CD8-positive, alpha-beta T cell (primary cell): ENCODE measurements at places on chromosomes 2 and 18. TPM values are rescaled to one million over a fixed set of nuclear protein-coding genes. Genes with fewer than 3 reads are reported as not detected.

DNA sequence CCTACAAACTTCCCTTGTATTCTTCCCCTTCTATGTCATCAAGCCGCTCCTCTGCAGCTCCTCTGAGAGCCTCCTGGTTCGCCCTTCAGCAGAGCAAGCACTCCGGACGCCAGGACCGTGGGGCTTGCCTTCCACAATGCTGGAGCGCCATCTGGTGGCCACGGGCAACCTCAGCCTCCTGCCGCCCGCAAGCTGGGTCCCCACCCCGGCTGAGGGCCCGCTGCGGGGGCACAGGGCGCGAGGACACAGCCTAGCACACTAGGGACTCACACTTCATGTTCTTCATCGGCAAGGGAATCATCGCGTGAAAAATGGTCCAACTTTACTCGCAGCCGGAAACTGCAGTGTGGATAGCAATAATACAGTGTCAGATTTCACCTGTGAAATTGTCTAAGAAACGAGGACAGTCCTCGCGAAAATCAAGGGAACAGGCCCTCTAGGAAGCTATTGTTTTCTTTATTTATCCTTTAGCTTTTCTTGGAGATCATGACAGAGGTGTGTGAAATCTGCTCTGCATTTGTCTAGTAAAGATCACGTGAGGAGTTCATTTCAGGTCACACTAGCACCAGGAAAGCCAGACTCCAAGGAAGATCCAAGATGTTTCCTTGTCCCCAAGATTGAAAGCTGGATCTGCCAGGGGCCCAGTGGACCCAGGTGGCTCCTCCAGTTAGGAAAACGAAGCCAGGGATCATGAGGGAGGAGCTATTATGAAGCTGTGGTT lies 5.8 kb downstream of the PRLH start:
- DNase-seq: peak; percentile 92

The OSBPL1A gene
- 1.3 TPM for total RNA-seq

The DNER gene
- total RNA-seq: not detected

The PLCD4 gene
- total RNA-seq: 1.0 TPM

- DNase-seq: no peak
Measured at GRCh38 chr2:241425368-241425767, 69.3 kb downstream of the FARP2 start.

The CDK15 gene
- not detected for total RNA-seq

The CETN1 gene
- total RNA-seq: not detected

The EMILIN1 gene
- not detected for total RNA-seq

The ZNF892 gene
- 0.71 TPM for total RNA-seq

DNA sequence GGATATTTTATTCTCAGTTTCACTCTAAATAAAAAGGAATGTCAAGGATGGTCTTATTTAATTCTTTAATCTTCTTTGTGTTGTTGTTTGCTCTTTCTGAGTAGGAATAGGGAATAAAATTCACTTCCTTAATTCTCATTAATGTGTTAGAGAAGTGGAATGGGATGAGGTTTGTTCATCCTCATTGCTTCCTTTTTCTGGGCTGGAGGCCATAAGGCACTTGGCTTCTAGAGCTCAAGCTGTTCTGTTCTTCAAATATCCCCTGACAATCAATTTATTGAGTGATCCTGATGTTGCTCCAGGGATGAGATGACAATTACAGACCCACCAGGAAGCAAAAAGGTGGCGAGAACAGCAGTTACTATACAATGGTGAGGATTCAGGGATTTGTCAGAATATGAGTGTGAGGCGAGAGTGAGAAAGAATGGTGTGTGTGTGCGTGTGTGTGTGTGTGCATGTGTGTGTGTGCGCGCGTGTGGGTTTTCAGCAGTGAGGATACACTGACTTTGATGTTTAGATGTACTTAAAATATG lies 557.6 kb upstream of the FANCL start:
- DNase-seq: no peak

GRCh38 chr2:167715932-167716331 lies 531.5 kb downstream of the STK39 start:
- no peak for DNase-seq

- DNase-seq: peak; percentile 37
Measured at GRCh38 chr2:224894356-224894755, 147.9 kb downstream of the DOCK10 start.

DNA sequence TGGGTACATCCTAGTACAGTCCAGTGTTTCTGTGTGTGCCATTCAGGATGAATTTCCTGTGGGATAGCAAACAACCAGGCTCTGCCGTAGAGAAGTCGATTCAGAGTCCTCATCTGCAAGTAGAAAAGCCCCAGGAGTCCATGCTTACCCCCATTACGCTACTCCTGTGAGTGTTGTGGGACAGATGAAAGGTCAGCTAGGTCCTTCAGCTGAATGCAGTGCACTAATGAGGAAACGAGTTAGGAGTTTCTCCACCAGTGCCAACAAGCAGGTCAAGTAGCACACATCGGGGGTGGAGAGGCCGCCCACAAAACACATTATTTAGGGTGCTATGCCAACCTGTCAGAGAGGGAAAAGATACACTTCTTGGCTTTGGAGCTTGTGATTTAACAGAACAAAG lies 2.5 kb upstream of the GPR39 start:
- no peak for DNase-seq

The FSIP2 gene
- 0.38 TPM for total RNA-seq

The KIF5C gene
- 6.5 TPM for total RNA-seq

DNA sequence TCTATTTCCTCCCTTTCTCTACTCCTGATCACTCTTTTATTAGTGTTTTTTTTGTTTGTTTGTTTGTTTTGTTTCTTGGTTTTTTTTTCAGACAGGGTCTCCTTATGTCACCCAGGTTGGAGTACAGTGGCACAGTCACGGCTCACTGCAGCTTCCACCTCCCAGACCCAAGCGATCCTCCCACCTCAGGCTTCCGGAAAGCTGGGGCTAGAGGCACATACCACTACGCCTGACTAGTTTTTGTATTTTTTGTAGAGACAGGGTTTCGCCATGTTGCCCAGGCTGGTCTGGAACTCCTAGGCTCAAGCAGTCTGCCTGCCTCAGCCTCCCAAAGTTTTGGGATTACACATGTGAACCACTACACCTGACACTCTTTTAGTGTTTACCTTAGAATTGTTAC lies 122.3 kb downstream of the ATL2 start:
- no peak for DNase-seq

DNA sequence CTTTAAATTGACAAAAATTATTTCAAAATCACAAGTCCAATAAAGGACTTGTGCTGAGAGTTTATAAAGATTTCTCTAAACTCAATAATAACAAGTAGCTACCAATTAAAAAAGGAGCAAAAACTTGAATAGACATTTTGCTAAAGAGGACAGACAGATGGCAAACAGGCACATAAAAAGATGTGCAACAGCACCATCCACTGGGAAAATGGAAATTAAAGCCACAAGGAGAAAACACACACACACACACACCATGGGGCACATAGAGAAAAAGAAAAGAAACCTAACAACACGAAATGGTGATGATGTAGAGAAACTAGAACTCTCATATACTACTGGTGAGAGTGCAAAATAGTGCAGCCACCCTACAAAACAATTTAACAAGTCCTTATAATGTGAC lies 12.6 kb upstream of the SLC9A4 start:
- no peak for DNase-seq

GRCh38 chr2:18611184-18611583 lies 21.8 kb upstream of the NT5C1B start:
- DNase-seq: no peak

The GNLY gene
- 90.8 TPM for total RNA-seq

The COA5 gene
- 24.1 TPM for total RNA-seq

DNA sequence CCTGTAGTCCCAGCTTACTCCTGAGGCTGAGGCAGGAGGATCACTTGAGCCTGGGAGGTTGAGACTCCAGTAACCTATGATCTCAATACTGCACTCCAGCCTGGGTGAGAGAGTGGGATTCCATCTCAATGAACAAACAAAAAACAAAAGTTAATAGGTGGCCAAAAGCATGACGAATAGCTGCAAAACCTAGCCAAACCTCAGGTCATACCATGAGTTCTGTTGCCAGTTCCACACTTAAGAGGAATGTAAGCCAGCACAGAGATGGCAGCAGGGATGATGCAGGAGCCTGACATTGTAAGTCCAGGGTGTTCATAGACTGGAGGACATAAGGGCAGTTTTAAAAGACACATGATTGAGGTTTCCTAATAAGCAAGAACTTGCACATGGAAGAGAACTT lies 55.3 kb upstream of the RMDN2 start:
- no peak for DNase-seq

The TCF7L1 gene
- not detected for total RNA-seq

DNA sequence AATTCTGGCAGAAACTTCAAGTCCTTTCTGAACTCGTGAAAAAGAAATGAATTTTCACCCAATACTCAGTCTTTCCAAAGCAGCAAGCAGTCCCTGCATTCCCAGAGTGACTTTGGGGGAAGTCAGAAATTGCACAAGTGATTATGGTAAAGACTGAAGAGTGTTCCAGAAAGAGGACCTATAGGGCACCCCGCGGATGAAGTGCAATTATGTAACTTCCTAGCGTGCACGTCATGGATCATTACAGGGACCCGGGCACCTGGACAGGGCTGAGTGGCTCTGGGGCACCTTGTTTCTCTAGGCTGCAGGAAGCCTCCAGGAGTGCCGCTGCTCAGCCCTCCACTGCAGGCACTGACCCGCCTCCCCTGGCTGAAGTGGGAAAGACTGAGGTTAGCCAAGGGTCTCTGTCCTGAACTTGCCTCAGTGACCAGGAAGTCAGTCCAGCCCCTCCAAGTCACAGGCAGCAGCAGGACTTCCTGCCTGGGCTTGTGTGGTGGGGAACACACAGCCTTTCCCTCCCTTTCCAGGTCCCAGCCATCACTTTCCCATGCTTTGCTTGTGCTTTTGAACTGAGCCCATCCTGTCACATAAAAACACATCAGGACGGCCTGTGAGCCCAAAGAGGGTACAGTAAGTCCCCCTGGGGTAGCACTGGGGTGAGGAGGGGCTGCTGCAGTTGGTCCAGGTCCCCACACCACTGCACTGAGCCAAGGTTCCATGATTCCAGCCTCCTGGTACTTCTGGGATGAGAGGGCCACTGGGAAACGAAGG lies 19.8 kb downstream of the TMEM185B start:
- DNase-seq: no peak

GRCh38 chr2:172999641-173000386 lies 75.8 kb upstream of the MAP3K20 start:
- DNase-seq: no peak

The METTL5 gene
- total RNA-seq: 13.7 TPM

DNA sequence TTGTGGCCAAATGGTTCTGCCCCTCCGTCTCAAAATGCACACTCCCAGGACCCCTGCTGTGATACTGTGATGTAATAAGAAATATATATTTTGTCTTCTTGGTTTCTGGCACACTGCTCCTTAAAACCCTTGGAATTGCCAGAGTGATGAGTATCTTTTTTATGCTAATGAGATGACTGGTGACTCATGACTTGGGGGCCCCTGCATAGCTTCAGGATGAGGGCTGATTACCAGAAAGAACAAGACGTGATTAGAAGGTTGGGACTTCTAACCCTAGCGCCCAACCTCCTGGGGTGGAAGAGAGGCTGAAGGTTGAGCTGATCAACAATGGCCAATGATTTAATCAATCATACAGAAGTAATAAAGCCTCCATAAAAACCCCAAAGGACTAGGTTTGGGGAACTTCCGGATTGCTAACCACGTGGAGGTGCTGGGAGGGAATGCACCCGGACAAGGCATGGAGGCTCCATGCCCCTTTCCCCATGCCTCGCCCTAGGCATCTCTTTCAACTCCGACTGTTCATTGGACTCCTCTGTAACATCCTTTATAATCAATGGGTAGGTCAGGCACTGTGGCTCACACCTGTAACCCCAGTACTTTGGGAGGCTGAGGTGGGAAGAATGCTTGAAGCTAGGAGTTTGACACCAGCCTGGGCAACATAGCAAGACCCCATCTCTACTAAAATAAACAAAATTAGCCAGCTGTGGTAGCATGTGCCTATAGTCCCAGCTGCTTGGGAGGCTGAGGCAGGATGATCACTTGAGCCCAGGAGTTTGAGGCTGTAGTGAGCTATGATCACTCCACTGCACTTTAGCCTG lies 89.1 kb downstream of the HS1BP3 start:
- no peak for DNase-seq

GRCh38 chr2:135547311-135547710 lies 16.0 kb downstream of the R3HDM1 start:
- DNase-seq: no peak

GRCh38 chr2:8438996-8439395 lies 242.9 kb upstream of the ID2 start:
- DNase-seq: no peak

DNA sequence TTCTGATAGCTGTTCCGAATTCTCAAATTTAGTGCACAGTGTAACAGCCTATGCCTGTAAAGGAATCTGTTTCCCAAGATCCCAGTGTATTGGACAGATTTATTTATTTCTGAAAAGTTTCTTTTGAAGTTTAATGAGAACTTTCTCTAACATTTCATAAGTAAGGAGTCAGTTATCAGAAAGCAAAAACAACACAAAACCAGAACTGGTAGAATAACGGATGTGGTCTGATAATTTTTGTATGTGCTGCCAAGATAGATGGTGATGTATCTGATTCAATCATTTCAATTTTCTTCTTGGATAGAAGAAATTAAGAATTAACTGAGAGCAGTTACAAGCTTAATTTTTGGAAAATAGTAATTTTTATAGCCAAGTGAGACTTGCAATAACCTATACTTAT lies 374.3 kb downstream of the SOCS6 start:
- peak; percentile 27 for DNase-seq

The FRZB gene
- total RNA-seq: not detected

The AQP12A gene
- not detected for total RNA-seq

- no peak for DNase-seq
Measured at GRCh38 chr18:10235661-10235952, 218.8 kb upstream of the APCDD1 start.

DNA sequence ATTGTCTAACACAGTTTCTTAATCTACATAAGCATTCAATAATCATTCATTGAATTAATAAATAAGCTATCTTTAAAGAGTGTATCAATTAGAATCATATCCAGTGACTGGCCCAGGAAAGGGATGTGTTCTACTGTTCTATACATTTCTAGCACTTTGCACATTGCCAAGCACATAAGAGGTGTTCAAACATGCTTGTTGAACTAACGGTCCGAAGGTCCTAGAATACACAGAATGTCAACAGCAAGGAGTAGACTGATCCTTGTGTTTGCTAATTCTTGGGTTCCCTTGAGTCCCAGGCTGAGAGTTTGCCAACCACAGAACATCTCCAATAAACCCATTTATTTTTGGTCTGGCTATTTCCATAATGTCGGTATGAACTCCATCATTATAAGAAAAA lies 331.7 kb upstream of the DCC start:
- no peak for DNase-seq

GRCh38 chr2:171432206-171432968 lies 1.4 kb downstream of the METTL8 start:
- no peak for DNase-seq
